ENCODE measurements at places on chromosomes 16 and 17.

- no peak for DNase-seq
Measured at GRCh38 chr17:14746822-14747602, 446.1 kb downstream of the HS3ST3B1 start.

DNA sequence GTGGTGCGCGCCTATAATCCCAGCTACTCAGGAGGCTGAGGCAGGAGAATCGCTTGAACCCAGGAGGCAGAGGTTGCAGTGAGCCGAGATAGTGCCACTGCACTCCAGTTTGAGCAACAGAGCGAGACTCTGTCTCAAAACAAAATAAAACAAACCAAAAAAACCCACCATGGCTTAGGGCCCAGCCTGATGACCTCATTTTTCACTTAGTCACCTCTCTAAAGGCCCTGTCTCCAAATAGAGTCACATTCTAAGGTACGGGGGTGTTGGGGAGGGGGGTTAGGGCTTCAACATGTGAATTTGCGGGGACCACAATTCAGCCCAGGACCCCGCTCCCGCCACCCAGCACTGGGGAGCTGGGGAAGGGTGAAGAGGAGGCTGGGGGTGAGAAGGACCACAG is 1.4 kb upstream of the STH start:
- DNase-seq, result no peak

GRCh38 chr17:4446326-4447071 is 12.8 kb downstream of the SPNS3 start:
- no peak for DNase-seq

- DNase-seq, result peak; percentile 17
Measured at GRCh38 chr17:82126556-82127314, 28.7 kb upstream of the FASN start.

DNA sequence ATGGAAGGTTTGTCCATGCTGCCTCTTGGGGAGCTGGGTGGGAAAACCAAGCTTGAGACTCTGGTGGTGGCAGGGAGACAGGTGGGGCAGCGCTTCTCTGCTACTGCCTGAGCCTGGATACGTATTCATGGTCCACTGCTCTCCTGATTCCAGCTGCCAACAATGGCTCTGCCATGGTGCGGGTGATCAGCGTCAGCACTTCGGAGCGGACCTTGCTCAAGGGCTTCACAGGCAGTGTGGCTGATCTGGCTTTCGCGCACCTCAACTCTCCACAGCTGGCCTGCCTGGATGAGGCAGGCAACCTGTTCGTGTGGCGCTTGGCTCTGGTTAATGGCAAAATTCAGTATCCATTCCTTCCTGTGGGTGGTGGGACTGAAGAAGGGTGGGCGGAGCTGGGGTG is 4.2 kb downstream of the EDC4 start:
- DNase-seq, result no peak

GRCh38 chr17:70987867-70988340 is 818.6 kb downstream of the KCNJ2 start:
- DNase-seq, result no peak

DNA sequence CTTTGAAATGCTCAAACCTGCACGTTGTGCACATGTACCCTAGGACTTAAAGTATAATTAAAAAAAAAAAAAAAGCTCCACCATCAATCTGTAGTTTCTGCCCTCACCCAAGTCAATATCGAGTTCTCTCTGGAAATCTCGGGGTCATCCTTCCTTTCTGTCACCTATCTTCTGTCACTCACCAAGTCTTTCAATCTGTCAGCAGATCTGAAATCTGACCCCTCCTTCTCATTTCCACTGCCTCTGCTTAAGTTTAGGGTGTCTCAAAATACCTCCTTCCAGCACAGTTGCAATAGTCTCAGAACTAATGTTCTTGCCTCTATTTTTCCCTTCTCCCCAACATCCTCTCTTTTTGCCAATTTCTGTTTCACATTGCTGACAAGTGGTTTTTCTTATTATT is 32.3 kb downstream of the FTO start:
- DNase-seq, result no peak

- DNase-seq, result peak; percentile 78
Measured at GRCh38 chr17:48427598-48427997, 2.4 kb downstream of the SKAP1 start.

- DNase-seq, result no peak
Measured at GRCh38 chr17:6365200-6365943, 69.5 kb downstream of the AIPL1 start.

- no peak for DNase-seq
Measured at GRCh38 chr16:80932708-80933095, 74.0 kb downstream of the CMC2 start.

DNA sequence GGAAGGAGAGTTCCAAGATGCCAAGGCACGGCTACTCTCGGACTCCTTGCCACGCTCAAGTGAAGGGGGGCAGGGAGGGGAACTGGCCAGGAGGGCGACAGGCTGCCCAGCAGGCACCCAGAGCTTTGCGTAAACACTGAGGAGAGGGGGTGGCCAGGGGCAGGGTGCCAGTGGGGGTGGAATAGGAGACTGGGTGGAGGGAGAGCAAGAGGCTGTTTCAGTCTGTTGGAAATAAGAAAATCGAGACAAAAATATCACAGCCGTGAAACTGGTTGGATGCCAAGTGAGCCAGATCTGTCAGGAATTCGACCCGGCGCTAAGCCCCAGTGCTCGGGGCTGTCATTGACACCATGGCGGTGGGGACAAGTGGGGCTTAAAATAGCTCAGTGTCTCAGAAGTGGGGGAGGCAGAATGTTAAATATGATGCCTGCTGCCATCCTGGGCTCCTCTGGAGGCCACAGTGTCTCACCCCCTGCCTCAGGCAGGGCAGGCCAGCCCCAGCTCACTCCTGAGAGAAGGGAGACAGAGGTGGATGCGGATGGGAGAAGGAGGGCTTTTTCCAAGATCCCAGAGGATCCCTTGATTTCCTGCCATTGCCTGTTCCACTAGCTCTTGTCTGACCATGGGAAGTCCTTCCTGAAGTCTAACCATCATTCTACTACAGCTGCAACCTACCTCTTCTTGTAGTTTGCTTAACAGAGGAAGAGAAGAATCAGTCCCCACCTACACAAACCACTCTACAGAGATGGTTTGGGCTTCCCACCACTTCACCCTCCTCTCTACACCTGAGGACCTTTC is 9.5 kb downstream of the PNMT start:
- no peak for DNase-seq

DNA sequence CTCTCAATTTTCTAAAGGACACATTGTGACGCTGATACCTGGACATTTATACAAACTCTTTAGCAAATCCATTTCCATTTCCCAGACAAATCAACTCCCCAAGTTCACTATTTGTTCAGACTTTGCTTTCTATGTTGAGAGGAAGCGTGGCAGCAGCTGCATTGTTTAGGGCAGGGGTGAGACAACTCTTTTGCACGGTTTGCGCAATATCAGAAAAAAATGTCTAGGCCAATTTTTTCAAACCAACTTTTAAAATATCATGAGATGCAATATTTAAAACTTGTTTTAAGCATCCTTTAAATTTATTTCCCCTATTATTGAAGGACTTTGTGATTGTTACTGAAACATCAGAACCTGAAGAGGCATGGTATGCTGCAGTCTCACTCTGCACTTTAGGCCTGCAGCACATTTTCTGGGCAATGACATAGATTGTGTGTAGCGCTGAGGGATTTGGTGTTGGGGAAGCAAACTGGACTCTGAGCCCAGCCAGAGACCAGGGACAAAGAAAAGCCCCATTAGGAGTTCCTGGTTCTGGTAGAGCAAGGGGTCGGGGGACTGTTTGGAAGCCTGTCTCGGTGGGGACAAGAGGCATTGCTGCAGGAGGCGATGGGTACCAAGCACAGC is 6.4 kb upstream of the CCDC182 start:
- no peak for DNase-seq

DNA sequence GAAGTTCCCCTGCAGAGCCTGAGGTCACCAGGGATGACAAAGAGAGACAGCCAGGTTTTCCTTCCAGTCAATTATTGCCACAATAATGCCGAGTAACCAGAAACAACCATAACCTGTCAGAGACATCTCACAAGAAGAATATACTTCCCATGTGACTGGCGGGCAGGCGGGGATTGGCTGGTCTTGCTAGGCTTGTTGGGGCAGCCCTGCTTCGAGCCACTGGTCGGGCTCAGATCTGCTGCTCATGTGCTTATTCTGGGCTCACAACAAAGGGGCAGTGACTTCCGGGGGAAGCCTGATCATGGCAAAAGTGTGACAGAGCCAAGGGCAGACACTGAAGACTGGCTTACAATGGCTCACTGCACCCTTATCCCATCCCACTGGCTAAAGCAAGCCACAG is 48.1 kb upstream of the IRX6 start:
- no peak for DNase-seq

DNA sequence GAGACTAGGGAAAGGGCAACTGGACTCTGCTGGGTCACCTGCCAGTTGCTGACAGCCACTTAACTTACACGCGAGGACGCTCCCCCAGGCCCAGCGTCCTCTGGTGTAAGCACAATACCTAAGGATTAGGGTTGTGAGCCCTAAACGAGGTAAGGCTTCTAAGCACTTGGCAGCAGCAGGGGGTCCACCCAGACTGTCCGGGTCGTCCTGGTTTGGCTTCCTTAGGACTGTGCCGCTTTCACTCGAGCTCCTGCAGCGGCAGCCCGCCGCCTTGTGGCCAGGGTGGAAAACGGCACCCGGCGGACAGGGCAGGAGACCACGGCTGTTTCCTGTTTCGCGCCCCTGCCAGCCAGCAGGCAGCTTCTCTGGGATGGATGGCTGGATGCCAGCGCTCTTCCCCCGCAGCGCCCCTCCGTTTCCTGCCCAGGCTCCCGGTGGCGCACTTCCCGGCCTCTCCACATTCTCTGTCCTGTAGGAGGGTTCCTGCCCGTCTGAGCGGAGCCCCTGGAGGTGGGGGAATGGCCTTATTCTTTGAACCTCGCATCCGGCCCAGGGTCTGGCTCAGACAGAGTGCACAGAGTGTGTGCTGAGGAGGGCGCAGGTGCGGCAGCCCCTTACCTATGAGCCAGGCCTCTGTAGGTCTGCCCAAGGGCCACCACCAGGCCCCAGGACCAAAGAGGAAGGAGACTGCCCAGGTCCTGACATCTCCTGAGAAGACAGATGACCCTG is 47.0 kb upstream of the AMZ2 start:
- DNase-seq, result peak; percentile 90

DNA sequence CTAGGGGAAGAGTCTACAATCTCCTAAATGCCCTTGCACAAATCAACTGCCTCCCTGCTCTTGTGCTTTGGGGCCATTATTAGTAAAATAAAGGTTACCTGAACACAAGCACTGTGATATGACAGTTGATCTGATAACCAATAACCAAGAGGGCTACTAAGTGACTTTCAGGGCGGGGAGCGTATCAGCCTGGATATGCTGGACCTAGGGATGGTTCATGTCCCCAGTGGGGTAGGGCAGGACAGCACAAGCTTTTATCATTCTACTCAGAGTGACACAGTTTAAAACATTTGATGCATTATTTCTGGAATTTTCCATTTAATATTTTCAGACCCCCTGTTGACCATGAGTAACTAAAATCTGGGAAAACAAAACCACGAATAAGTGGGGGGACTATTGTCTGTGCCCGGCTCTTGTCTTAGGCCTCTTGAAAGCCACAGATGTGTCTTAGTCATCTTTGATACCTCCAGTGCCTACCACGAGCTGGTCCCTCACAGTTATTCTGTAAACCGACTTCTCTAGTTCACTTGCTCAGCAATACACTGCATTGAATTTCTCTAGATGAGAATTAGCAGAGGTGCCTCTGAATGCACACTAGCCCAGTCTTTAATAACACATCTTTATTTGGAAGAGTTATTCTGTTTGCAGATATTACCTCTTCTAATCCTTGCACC is 94.6 kb upstream of the DHX40 start:
- DNase-seq, result no peak

DNA sequence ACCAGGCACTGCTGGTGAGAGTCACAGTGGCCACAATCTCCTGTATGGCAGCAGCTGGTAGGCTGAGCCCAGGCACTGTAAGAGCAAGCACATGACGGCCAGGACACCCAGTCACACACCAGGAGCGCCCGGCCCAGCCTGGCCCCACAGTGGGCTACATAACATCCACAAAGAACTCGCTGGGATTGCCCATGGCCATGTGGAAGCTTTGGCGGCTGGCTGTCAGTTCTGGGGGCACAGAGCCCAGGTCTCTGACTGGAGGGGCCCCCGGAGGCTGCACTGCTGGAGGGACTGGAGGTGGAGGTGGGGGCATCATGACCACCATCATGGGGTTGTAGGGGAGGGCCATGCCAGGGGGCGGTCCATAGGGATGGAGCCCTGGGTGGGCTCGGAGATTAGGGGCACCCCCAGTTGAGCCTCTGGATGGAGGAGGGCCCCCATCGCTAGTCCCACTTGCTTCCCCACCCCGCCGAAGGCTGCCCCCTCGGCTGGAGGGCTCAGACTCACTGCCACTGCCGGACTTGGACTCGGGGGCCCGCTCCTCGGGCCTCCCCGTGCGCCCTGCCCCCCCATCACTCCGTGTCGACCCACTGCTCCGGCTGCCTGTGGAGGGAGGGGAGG is 6.1 kb downstream of the ACADVL start:
- no peak for DNase-seq

- DNase-seq, result no peak
Measured at GRCh38 chr17:67500261-67500660, 123.2 kb downstream of the PITPNC1 start.

DNA sequence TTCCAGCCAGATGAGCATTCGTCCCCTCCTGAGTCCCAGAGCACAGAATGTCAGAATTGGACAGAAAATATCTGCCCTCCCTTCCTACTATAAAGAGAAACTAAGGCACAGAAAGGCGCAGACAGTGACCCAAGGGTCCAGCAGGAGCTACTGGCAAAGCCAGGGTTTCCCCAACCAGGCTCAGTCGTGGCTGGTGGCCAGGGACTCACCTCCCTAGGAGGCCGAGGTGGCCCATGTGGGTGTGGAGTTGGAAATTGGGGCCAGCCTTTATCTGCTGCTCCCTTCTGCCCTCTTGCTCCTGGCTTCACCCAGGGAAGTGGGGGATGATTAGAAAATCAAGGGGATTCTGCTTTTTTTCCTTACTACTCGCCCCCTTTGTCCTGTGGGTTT is 1.1 kb downstream of the DRC7 start:
- DNase-seq, result no peak

- DNase-seq, result no peak
Measured at GRCh38 chr16:31529937-31530312, 2.2 kb downstream of the AHSP start.

DNA sequence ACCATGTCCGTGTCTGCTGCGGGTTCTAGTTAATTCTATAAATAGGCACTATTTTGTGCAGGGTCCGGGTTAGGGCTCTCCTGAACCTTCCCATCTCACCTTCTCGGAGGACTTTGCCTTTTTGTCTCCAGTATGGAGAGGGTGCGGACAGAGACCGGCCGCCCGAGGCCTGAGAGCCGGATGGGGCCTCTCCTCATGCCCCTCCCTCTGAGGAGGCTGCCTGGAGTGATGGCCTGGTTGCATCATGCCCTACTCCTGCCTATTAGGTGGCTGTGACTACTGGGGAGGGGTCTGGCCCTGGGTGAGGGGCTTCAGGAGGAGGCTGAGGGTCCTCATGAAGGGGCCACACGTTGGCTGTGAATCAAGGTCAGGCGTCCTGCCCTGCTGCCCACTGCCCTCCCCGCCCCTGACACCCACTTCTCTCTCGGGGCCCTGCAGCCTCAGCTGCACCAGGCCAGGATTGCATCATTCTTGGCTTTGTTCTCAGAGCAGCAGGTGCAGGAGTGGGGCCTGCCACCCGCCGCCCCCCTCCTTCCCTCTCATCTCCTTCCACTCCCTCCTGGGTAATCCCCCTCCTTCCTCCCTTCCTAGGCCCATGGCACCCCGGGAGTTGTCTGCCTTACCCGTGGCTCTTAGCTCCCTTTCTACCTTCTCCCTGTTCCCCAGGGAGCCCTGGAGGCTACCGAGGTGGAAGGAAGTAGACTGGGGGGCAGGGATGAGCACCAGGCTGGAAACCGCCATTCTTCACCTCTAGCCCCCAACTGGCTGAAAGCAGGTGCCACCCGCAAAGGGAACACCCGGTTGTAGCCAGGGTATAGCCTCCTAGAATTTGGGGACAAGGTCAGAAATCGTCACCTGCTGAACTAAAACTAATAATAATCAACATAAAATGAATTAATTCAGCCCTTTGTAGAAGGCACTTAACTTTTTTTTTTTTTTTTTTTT is 12.7 kb upstream of the ARHGAP23 start:
- DNase-seq, result no peak
